ENCODE measurements at places on chromosomes 4 and X.

- DNase-seq = no peak
These were observed 632 bp downstream of the PLP2 start for GRCh38 chrX:49172280-49172780.

DNA sequence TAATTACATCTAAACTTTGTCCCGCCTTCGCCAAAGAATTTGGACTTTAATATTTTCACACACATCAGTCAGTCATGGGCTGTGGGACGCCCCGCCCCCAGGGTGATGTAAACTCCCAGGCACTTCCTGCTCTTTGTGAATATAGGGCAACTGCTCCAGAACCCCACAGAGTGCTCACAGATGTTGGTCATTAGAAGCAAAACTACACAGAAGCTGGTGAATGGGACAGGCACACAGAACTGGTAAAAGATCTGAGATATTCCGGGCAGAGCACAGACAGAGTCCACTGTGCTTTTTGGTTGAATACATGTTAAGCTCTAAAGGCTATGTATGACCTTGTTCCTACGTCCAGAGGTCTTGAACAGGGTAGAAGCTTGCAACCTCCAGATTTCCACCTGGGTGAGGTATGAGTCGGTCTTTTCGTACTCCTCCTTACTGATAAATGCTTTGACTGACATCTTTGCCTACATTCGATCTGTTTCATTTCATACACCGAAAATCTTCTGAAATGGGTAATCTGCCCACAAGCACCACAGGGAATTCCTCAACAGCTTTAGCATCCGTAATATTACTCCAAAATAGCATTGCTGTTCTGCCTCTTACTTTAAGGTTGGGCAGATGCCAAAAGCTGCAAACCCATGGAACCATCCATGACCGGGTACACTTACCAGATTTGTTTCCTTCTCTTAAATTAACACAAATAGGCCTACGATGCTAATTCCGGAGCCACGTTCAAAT is 144.6 kb downstream of the AMELX start:
- no peak for DNase-seq

- DNase-seq = no peak
These were observed 58.1 kb downstream of the LINC00632 start for GRCh38 chrX:140767646-140768045.

DNA sequence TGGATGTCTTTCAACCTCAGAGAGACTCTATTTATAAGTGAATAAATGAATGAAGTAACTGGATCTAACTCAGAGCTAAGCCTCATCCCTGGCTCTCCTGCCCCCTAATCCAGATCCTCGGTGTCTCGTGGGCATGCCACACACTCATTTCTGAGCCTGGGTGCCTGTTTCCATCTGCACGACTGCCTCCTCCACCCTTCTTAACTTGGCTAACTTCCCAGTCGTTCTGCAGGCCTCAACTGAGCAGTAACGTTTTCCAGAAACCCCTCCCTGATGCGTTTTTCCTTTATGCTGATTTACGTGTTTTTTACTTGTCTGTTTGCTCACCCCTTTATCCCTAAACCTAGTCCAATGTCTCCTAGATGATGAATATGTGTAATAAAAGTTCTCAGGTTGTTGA is 186.9 kb upstream of the HS3ST1 start:
- DNase-seq = no peak

DNA sequence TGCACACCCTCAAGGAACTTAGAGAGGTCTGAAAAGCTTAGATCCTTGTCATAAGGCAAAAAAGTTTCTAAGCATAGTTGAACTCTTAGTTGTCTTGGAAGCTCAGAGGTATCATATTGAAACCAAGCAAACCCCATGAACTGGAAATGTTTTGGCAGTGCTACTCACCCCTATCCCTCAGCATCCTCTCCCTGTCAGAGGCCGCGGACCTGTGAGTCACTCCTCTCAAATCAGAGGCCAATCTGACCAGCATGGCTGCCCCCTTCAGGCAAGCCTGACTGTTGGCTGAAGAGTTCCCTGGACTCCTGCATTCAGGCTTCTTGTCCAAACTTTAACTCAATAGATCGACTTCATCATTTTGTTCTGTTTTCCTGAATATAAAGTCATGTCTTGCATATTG is 69.4 kb downstream of the KCNIP4 start:
- DNase-seq = no peak

- DNase-seq = no peak
These were observed 395.2 kb downstream of the MID1IP1 start for GRCh38 chrX:39196192-39197102.

- DNase-seq = no peak
These were observed 89.9 kb downstream of the FTHL17 start for GRCh38 chrX:30981968-30982367.

DNA sequence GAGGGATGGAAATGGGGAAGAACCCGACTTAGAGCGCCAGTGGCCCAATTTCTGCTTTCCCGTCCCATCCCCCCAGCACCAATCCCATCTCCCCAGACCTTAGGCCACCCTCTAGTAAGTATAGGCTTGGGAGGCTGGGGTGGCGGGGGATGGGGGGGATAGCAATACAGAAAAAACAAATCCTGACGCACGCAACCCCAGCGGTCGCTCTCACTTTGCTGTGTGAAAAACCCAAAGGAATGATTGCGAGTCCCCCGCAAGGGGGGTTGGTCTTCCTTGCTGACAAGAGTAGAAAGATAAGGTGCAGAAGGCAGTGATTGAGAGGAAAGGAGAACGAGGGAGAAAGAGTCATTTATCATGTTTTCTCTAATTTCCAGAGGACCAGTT is 863 bp downstream of the CPE start:
- no peak for DNase-seq

- no peak for DNase-seq
These were observed 993.6 kb downstream of the ADGRL3 start for GRCh38 chr4:62193761-62194160.

GRCh38 chr4:53816561-53816960 is 225.3 kb upstream of the LNX1 start:
- DNase-seq = no peak

DNA sequence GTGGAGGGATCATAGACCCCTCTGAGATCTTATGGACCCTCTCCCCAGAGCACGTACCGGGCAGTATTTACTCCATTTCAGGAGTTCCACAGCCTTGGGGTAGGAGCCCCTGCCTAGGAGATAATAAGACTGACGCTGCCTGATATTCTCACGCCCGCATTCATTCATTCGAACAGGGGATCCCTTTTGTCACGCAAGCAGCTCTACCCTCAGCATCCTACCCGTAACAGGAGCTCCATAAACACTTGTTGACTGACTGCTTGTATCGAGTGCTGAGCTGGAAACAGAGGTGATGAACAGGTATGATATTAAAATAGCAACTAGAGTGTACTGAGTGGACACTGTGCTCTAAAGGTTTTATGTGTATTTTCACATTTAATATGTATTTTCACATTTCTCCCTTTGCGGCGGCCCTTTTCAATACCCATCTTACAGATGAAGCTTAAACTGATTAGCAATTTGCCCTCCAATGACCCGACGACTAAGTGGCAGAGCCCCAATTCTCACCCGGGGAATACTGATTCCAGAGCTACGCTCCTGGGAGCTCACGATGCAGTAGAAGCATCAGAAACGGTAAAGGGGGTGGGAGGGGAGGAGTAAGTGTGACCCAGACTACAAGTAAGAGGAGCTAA is 888 bp downstream of the RAB28 start:
- DNase-seq = no peak

DNA sequence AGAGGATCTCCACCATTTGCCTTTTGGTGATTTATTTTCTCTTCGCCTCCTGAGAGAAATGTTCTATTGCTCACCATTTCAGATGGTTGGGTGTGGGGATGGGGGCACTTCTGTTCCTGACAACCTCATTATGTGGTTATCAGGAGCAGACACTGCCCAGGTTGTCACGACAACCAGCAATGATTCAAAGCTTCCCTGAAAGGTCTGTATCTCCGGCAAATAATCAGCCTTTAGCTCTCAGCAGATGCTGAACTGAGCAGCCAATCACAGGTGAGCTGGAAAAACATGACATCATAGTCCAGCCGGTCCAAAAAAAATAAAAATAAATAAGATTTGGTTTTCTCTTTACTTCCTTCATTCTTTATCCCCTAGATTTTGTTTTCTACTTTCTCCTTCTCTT is 5.5 kb upstream of the PAK3 start:
- no peak for DNase-seq

GRCh38 chrX:20521222-20521621 is 254.5 kb upstream of the RPS6KA3 start:
- no peak for DNase-seq

GRCh38 chr4:105129286-105130040 is 17.2 kb upstream of the TET2 start:
- DNase-seq = no peak

GRCh38 chr4:98781641-98782357 is 123.4 kb upstream of the TSPAN5 start:
- no peak for DNase-seq

DNA sequence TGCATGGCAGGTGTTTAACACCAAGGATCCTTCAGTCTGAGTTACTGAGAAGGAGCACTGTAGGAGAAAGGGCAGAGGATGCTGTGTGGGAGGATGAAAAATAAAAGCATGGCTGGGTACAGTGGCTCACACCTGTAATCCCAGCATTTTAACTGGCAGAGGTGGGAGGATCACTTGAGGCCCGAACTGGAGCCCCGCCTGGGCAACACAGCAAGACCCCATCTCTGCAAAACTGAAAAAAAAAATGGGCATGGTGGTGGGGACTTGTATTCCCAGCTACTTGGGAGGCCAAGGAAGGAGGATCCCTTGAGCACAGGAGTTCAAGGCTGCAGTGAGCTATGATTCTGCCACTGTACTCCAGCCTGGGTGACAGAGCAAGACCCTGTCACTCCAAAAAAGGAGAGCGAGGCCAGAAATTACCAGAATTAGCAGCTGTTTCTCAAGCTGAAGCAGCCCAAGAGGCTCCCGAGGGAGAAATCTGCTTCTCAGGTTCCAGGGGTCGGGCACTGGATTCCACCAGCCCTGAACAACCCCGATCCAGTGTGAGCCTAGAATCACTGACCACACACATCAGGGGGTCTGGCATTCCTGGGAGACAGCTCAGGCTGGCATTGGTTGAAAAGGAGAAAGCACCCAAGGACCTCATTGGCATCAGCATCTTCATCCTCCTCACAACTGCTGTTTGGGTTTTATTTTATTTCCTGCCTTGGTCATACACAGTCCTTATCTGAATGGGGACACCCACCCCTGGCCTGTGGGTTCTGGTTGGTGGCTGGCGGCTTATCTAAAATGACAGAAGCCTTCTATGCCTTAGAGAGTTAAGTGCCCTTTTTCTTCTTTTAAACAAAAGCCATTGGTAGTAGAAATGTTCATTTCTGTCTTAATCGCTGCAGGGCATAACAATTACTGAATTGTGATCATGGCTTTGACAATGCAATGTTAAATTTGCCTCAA is 66.3 kb upstream of the TRIM2 start:
- DNase-seq = no peak

GRCh38 chr4:147492761-147493160 is 11.9 kb downstream of the EDNRA start:
- no peak for DNase-seq

DNA sequence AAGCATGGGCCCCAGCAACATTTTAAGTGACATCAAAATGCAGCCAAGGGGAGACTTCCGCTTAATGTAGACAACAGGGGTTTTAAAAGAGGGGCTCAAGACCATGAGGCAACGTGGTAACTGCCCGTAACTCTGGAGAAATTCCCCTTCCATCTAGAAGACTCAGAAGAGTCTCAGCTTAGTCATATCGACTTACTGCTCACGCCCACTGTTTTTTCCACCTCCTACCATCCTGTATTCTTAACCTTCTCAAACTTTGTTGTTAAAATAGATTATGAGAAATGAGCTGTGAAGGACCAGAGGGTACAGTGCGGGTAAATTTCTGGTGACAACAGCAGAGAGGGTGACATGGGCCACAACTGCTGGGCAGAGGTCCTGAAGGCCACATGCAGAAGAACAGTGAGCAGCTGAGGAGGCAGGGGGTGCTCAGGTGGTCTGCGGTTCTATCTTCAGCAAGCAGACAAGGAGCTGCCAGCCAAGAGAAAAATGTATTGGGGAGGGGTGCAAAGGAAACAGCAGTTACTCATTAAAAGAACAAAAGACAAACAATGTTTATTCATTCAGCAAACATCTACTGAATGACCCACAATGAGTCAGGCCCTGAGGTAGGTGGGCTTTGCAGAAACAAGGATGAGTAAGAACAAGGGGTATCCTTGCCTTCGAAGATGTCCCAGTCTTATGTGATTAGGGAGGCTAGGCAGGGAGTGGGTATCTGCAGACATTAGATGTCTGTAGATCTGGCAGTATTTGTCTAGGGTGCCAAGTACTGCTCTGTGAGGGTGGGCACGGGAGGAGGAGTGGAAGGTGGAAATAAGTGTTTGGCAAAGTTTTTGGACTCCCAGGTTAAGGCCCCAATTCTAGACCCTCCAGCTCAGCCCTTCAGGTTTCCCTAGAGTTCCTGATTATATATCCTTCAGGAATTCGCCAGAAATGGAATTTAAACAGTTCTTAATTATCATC is 175.3 kb downstream of the TSPAN5 start:
- no peak for DNase-seq

DNA sequence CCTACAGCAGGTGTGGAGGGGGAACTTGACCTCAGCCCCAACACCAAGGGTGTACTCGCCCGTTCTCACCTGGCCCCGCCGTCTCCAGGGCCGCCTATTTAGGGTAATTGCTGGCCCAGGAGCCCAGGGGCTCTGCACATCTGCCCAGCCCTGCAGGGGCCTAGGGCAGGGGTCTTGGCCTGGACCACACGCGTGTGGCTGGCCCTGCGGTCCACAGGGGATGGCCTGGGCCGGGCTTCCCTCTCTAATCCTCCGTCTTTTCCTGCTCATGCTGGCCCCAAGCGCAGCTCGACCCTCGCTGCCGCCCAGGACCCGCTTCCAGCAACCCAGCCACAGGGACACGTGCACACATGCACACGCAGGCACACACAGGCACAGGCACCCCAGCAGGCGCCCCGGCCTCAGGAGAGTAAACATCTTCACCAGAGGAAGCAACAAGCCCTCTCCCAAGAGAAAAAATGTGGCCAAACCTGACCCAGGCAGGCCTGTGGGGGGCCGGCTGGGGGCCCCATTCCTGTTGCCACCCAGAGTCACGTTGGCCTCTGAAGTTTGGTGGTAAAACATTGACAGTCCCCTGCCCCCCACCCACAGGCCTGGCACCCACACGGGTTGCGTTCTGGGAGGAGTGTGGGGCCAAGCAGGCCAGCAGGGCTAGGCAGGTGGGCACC is 24.6 kb upstream of the FGFR3 start:
- no peak for DNase-seq

DNA sequence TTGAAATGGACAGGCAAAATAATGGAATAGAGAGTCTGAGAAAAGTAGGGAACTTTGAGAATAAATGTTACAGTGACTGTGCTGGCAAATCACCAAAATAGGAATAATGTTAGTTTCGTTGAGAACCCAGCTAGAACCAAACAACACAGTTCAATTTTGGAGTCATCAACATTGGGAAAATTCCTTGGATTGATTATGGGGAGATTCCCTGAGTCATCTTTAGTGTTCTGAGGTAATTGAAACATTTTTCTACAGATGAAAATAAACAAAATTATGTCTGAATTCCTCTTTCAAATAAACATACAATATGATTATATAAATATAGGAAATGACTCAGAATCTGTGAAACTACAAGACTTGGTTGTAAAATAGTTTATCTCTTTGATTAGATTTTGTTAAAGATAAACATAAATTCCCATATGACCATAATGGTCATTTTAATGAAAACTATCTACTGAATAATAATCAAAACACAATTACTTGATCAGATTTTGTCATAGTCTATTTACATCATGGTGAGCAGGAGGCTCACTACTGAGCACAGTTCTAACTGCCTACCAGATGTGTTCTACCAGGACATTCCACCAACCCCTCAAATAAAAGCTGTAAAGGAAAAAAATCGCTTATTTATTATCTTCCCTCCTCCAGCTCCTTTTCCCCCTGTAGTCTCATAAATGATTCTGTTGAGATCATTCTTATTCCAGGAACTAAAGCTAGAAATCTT is 51.4 kb upstream of the GABRA2 start:
- DNase-seq = no peak

GRCh38 chrX:125769628-125770027 is 396.5 kb downstream of the DCAF12L2 start:
- no peak for DNase-seq

Measured in stimulated activated CD8-positive, alpha-beta memory T cell treated with anti-CD3 and anti-CD28 coated beads, Interleukin-4, amount 100 ng/mL, for 1 hour (primary cell).